ENCODE measurements at places on chromosomes 13 and 19. TPM values are rescaled to one million over a fixed set of nuclear protein-coding genes. Genes with fewer than 3 reads are reported as not detected.

Gene RUBCNL
- 1.1 TPM for polyA plus RNA-seq

Gene ZNF579
- 1.7 TPM for polyA plus RNA-seq

Gene CALR3
- polyA plus RNA-seq = not detected

Gene ESD
- polyA plus RNA-seq = 191 TPM

Gene ARL11
- polyA plus RNA-seq = not detected

Gene GPR12
- not detected for polyA plus RNA-seq

Gene ZNF571
- 1.4 TPM for polyA plus RNA-seq

Gene ZSCAN4
- not detected for polyA plus RNA-seq

Gene C1QTNF9B
- not detected for polyA plus RNA-seq

Gene LILRA5
- polyA plus RNA-seq = not detected

Gene MEF2B
- 0.20 TPM for polyA plus RNA-seq

Gene HIF3A
- polyA plus RNA-seq = 0.20 TPM

Gene KIR2DL3
- polyA plus RNA-seq = not detected

Gene CGB3
- 0.76 TPM for polyA plus RNA-seq

Gene DAND5
- polyA plus RNA-seq = not detected

Gene ABHD17A
- 37.6 TPM for polyA plus RNA-seq

Gene ZNF534
- 0.20 TPM for polyA plus RNA-seq

Gene IFNL1
- polyA plus RNA-seq = not detected

Gene KIR3DL2
- polyA plus RNA-seq = not detected

Gene CYP2A7
- not detected for polyA plus RNA-seq

Gene ZNF345
- 3.2 TPM for polyA plus RNA-seq

Gene IZUMO4
- 0.89 TPM for polyA plus RNA-seq

Gene RASGRP4
- not detected for polyA plus RNA-seq

Gene MATK
- not detected for polyA plus RNA-seq

Gene TTC9B
- 0.15 TPM for polyA plus RNA-seq

Gene FGF22
- not detected for polyA plus RNA-seq

Gene ZNF154
- 2.6 TPM for polyA plus RNA-seq

Gene CATSPERD
- not detected for polyA plus RNA-seq

Gene KANK3
- polyA plus RNA-seq = not detected

Gene DNAAF3
- 0.47 TPM for polyA plus RNA-seq

Gene ZNF296
- 0.15 TPM for polyA plus RNA-seq

Gene ZNF730
- 0.44 TPM for polyA plus RNA-seq

Gene RYR1
- polyA plus RNA-seq = not detected

Gene OR7D2
- not detected for polyA plus RNA-seq

Gene NXNL1
- not detected for polyA plus RNA-seq

Gene APBA3
- polyA plus RNA-seq = 18.9 TPM

Gene LIN7B
- polyA plus RNA-seq = 12.6 TPM

Gene CCDC122
- polyA plus RNA-seq = 4.1 TPM

Gene IGSF23
- polyA plus RNA-seq = 0.63 TPM

Gene COMP
- 257 TPM for polyA plus RNA-seq

Gene GIPR
- not detected for polyA plus RNA-seq

Gene GRIN2D
- 0.10 TPM for polyA plus RNA-seq

Gene KCNC3
- polyA plus RNA-seq = not detected

Gene TFDP1
- polyA plus RNA-seq = 122 TPM

Gene NLRP9
- not detected for polyA plus RNA-seq

Gene SBK3
- not detected for polyA plus RNA-seq

Gene FAM216B
- not detected for polyA plus RNA-seq

Gene ERICH4
- polyA plus RNA-seq = not detected

Gene PSG6
- 1.2 TPM for polyA plus RNA-seq

Gene ANKLE1
- polyA plus RNA-seq = 0.31 TPM

Gene MAP4K1
- 0.63 TPM for polyA plus RNA-seq

Gene HPN
- not detected for polyA plus RNA-seq

Gene ZNF100
- polyA plus RNA-seq = 2.6 TPM

Gene ZNF578
- 1.3 TPM for polyA plus RNA-seq

Gene TMEM145
- polyA plus RNA-seq = not detected

Gene DDX49
- polyA plus RNA-seq = 53.4 TPM

Gene NECTIN2
- polyA plus RNA-seq = 63.0 TPM

Gene SIGLEC12
- not detected for polyA plus RNA-seq

Measured in GM23248 (cell line).